AG04450 (cell line): ENCODE measurements at places on chromosomes 7 and 10. TPM values are rescaled to one million over a fixed set of nuclear protein-coding genes. Genes with fewer than 3 reads are reported as not detected.

The AMPH gene
- polyA plus RNA-seq, result 17.3 and 19.5 TPM in 2 replicates

- no peak for DNase-seq
These were observed 123.2 kb upstream of the CACNA2D1 start for GRCh38 chr7:82566752-82567151.

The FRAT1 gene
- 1.1 and 1.2 TPM in 2 replicates for polyA plus RNA-seq

The TMEM236 gene
- 0.01 and 0.02 TPM in 2 replicates for polyA plus RNA-seq

The HTR5A gene
- not detected in 2 replicates for polyA plus RNA-seq

The LGI1 gene
- not detected in 2 replicates for polyA plus RNA-seq

DNA sequence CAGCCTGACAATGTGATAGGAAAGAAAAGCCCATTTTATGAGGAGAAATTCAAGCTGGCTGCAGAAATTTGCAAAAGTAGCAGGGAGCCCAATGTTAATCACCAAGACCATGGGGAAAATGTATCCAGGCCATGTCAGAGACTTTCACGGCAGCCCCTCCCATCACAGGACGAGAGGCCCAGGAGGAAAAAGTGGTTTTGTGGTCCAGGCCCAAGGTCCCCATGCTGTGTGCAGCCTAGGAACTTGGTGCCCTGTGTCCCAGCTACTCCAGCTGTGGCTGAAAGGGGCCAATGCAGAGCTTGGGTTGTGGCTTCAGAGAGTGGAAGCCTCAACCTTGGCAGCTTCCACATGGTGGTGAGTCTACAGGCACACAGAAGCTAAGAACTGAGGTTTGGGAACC is 12.7 kb downstream of the COA1 start:
- no peak for DNase-seq

The H2BK1 gene
- not detected in 2 replicates for polyA plus RNA-seq
